ENCODE measurements at places on chromosomes 7 and 10. TPM values are rescaled to one million over a fixed set of nuclear protein-coding genes. Genes with fewer than 3 reads are reported as not detected.

DNA sequence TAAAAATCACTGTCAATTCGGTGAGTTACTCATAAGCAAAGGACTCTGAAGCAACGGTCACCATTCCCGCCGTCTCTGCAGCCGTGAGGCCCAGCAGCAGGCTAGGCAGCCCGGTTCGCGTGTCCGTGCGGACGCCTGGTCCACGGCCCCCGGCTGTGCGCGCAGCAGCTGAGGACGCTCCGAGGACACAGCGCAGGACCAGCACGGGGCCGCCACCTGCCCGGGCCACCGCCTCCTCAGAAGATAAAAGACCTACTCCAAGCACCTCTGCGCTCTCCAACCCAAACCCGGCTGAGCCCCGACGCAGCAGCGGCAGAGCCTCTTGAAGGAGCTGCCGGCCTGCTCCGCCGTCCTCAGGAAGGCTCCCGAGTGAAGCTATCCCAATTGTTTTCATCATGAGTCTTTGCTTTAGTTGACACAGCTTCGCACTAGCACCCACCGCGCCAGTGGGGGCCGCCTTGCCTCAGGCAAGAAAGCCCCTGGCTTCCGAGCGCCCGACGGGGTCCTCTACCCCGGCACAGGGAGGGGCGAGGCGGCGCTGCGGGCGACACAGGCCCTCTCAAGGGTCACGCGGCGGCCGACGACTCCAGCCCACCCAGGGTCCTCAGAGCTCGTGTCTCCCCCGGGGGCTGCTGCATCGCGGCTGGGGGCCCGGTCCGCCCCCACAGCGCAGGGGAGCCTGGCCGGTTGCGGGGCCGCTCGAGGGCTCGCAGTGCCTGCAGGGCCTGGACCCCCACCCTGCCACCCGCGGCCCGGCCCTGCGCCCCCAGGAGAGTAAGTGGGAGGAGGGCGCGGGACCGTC lies 16.9 kb upstream of the GPR146 start:
- H3K4me3 ChIP-seq, result peak overlapping the region; percentile 98
- peaks cover 7% of the 10 kb centered on the region for H3K36me3 ChIP-seq
- peak; percentile 90 for DNase-seq
- peak overlapping the region; percentile 87 for H3K27ac ChIP-seq
- no peaks in the 10 kb centered on the region for H3K27me3 ChIP-seq

- no peaks in the 10 kb centered on the region for H3K36me3 ChIP-seq
- no peak overlapping the region for H3K27ac ChIP-seq
- H3K4me1 ChIP-seq, result peaks cover 34% of the 10 kb centered on the region
- H3K4me3 ChIP-seq, result no peak overlapping the region
These were observed 39.0 kb downstream of the VSTM4 start for GRCh38 chr10:49076319-49076718.

- DNase-seq, result no peak
- H3K4me1 ChIP-seq, result peaks cover 11% of the 10 kb centered on the region
- no peaks in the 10 kb centered on the region for H3K27me3 ChIP-seq
- H3K4me3 ChIP-seq, result no peak overlapping the region
- H3K27ac ChIP-seq, result no peak overlapping the region
- H3K36me3 ChIP-seq, result no peaks in the 10 kb centered on the region
These were observed 39.3 kb downstream of the CALML3 start for GRCh38 chr10:5563991-5564536.

DNA sequence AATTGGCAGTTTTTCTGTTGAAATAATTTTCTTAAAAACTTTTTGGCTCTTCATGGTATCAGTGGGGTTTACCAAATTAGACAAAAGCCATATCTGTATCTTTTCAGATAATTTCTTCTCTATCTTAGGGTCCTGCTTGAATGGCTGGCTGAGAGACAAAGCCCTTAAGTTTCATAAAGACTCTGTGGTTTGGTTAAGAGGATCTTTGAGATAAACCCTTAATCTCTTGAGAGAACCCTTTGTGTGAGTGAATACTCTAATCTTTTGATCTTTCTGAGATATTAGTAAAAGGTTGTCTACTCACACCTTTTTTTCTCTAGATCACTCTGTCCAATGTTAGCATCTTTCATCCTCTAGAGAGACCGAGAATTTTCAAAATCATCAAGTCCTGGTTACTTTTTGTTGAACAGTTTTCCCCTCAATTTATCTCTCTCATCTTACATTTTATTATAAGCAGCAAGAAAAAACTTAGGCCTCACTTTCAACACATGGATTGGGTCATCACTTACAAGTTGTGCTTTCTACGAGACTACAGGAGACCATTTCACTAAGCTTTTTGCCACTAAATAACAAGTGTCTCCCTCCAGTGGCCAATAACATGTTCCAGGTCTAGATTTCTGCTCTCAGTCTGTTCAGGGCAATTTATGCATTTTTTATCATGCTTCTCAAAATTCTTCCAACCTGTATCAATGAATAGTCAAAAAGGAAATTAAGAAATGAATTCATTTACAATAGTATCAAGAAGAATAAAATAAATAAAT lies 28.4 kb downstream of the DNAJC9 start:
- no peak overlapping the region for H3K27ac ChIP-seq
- H3K27me3 ChIP-seq, result no peaks in the 10 kb centered on the region
- no peak overlapping the region for H3K4me3 ChIP-seq
- no peaks in the 10 kb centered on the region for H3K4me1 ChIP-seq

DNA sequence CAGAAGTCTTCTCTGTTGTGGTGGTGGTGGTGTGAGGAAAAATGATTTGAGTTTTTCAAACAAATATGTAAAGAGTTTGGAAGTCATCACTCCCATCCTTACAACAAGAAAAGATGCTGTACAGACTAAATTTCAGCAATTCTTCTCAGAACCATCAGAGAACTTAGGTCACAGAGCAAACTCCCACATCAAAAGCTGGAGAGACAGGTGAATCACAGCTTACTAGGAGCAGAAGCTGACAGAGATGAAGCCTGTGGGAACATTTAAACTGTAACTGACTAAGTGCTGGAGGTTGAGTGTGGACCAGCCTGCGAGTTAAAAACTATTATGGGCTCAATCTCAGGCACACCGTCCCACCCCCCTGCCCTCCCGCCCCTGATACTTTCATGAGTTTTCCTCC lies 97.3 kb downstream of the AKR1D1 start:
- H3K4me3 ChIP-seq, result no peak overlapping the region
- no peak for DNase-seq
- H3K27me3 ChIP-seq, result no peaks in the 10 kb centered on the region
- H3K27ac ChIP-seq, result no peak overlapping the region

DNA sequence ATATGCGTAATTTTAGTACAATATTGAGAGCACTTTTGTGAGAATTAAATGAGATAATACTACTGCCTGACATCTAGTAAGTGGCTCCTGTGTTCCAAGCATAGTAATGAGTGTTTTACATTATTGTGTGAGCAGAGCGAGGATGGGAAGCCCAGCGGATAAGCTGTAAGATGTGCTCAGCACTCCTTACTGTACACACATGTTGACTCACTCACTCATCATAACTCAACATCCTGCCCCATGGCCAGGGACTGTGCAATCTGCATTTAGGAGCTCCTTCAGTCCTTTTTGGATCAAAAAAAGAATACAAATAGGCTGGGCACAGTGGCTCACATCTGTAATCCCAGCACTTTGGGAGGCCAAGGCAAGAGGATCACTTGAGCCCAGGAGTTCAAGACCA lies 72.9 kb upstream of the NEBL start:
- no peaks in the 10 kb centered on the region for H3K36me3 ChIP-seq
- H3K27me3 ChIP-seq, result no peaks in the 10 kb centered on the region

GRCh38 chr10:87634311-87634710 lies 25.4 kb upstream of the PAPSS2 start:
- no peaks in the 10 kb centered on the region for H3K27me3 ChIP-seq
- H3K4me1 ChIP-seq, result no peaks in the 10 kb centered on the region
- no peak overlapping the region for H3K27ac ChIP-seq
- DNase-seq, result no peak
- H3K4me3 ChIP-seq, result no peak overlapping the region
- H3K36me3 ChIP-seq, result no peaks in the 10 kb centered on the region

DNA sequence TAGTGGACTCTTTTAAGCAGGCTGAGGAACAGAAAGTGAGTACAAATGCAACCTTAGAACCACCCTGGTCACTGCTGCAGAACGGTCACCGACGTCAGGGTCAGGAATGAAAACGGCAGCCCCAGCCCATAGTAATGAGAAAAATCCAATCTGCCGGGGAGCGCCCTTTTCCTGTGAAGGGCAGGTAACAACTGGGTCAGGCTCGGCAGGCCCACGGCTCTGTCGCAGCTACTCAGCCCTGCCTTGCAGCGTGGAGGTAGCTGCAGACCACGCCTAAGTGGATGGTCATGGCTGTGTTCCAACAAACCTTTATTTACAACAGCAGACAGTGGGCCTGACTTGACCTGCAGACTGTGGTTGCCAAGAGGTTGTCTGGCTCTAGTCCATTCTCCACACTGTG lies 563.2 kb downstream of the DNAJB6 start:
- no peaks in the 10 kb centered on the region for H3K4me1 ChIP-seq
- no peaks in the 10 kb centered on the region for H3K36me3 ChIP-seq
- H3K27me3 ChIP-seq, result no peaks in the 10 kb centered on the region
- H3K4me3 ChIP-seq, result no peak overlapping the region

- DNase-seq, result no peak
- peaks cover 30% of the 10 kb centered on the region for H3K4me1 ChIP-seq
- no peak overlapping the region for H3K27ac ChIP-seq
These were observed 291.5 kb upstream of the NFE2L3 start for GRCh38 chr7:25860275-25861163.

DNA sequence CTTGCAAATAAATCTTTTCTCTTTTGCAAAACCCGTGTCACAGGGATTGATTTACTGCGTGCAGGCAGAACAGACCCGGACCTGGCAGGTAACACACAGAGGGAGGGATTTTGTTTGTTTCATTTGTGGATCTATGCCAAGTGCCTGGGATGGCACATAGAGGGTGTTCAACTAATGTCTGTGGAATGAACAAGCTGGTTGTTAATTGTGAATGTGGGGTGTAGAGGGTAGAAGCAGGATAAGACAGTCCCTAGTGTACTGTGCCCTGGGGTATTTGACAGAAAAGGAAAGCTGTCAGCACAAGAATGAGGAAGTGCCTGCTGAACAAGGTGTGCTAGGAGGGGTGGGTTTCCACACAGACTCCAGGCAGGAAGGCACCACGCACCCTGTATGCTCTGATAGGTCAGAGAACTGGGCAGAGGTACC lies 331.8 kb downstream of the CALN1 start:
- H3K4me3 ChIP-seq, result no peak overlapping the region
- H3K27ac ChIP-seq, result no peak overlapping the region
- no peaks in the 10 kb centered on the region for H3K27me3 ChIP-seq
- no peak for DNase-seq

DNA sequence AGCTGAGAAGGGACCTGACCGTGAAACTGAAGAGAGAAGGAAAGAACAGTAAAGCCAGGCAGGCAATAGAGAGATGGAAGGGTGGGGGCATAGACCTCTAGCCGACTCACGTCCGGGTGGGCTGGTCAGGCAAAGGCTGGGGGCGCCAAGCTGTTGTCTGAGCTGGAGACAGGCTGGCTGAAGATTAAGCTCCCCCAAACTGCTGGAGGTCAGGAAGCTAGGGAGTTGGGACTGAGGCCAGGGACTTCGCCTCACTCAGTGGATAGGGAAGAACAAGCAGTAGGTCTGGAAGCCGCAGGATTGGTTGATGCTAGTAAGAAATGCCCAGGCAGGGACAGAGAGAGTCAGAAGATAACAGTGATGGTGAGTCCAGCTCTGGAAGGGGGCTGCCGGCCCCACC lies 5.3 kb downstream of the PITX3 start:
- no peak overlapping the region for H3K27ac ChIP-seq
- H3K36me3 ChIP-seq, result no peaks in the 10 kb centered on the region
- H3K4me1 ChIP-seq, result peaks cover 16% of the 10 kb centered on the region
- peaks cover 17% of the 10 kb centered on the region for H3K27me3 ChIP-seq
- H3K4me3 ChIP-seq, result no peak overlapping the region

DNA sequence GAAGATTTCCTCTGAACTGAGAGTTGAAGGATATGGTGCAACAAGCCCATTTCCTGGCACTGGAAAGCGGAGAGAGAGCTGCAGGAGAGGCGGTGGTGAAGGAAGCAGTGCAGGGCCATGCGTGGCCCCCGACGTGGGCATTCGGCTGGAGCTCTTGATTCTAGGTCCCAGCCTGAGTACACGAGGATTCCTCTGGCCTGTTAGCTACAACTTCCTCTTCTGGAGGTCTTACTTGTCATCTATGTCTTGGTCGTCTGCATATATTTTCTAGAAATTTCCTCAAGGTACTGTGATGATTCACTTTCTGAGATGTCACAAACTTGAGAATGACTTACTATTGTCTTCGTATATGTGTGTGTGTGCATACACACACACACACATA lies 59.2 kb upstream of the JAZF1 start:
- DNase-seq, result peak; percentile 71
- H3K27me3 ChIP-seq, result no peaks in the 10 kb centered on the region
- H3K4me1 ChIP-seq, result peaks cover 5% of the 10 kb centered on the region
- no peak overlapping the region for H3K27ac ChIP-seq
- no peak overlapping the region for H3K4me3 ChIP-seq

DNA sequence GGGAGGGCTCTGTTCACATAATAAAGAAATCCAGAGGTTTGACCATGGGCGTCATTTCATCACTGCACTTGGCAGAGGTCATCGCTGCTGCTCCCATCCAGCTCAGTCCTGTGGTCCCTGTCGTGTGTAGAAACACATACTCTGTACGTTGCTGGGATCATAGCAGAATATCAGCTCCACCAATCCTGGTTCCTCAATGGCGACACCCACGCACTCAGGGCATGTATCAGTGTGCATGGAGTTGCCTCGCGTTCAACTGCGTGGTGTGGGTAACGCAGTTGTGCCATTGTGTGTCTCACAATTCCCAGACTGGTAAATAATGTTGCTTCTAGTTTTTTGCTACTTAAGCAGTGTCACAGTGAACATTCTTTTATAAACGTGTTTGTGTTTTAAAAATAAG lies 111.1 kb downstream of the LHPP start:
- H3K4me1 ChIP-seq, result no peaks in the 10 kb centered on the region
- DNase-seq, result no peak
- no peak overlapping the region for H3K4me3 ChIP-seq
- H3K27ac ChIP-seq, result no peak overlapping the region

DNA sequence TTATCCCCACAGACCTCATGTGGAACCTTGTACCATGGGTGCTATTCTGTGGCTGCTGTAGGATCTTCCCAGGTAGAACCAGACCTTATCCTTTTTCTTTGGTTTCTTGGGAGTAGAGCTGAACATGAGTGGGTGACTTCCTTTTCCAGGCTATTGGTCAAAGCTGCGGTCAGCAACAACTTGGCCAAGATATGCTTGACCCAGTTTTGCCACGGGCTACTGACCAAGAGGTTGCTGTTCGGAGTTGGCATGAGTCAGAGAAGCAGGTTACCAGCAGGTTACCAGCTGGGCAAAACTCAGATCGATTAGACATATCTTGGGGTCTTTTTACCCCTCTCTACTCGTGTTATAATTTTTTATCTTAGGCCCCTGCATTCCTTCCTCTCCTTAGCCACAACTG lies 36.7 kb upstream of the HDAC9 start:
- no peaks in the 10 kb centered on the region for H3K27me3 ChIP-seq
- no peaks in the 10 kb centered on the region for H3K4me1 ChIP-seq
- peak; percentile 38 for DNase-seq
- no peak overlapping the region for H3K4me3 ChIP-seq
- no peak overlapping the region for H3K27ac ChIP-seq

GRCh38 chr10:34206935-34207268 lies 608.2 kb downstream of the PARD3 start:
- H3K4me3 ChIP-seq, result no peak overlapping the region
- H3K4me1 ChIP-seq, result no peaks in the 10 kb centered on the region
- H3K36me3 ChIP-seq, result no peaks in the 10 kb centered on the region
- no peak for DNase-seq
- no peaks in the 10 kb centered on the region for H3K27me3 ChIP-seq

ELMO1 gene
- total RNA-seq, result 75.5 TPM

AASS gene
- total RNA-seq, result 47.7 TPM

WDFY4 gene
- total RNA-seq, result 31.8 TPM

MYO1G gene
- 31.5 TPM for total RNA-seq

MMP21 gene
- 0.13 TPM for total RNA-seq

C10orf105 gene
- 0.44 TPM for total RNA-seq

BAIAP2L1 gene
- 32.9 TPM for total RNA-seq

DENND2A gene
- total RNA-seq, result 4.1 TPM
